ENCODE measurements at places on chromosomes 3 and 15.

GRCh38 chr3:105676621-105677300 lies 192.1 kb downstream of the CBLB start:
- DNase-seq: peak; percentile 48

DNA sequence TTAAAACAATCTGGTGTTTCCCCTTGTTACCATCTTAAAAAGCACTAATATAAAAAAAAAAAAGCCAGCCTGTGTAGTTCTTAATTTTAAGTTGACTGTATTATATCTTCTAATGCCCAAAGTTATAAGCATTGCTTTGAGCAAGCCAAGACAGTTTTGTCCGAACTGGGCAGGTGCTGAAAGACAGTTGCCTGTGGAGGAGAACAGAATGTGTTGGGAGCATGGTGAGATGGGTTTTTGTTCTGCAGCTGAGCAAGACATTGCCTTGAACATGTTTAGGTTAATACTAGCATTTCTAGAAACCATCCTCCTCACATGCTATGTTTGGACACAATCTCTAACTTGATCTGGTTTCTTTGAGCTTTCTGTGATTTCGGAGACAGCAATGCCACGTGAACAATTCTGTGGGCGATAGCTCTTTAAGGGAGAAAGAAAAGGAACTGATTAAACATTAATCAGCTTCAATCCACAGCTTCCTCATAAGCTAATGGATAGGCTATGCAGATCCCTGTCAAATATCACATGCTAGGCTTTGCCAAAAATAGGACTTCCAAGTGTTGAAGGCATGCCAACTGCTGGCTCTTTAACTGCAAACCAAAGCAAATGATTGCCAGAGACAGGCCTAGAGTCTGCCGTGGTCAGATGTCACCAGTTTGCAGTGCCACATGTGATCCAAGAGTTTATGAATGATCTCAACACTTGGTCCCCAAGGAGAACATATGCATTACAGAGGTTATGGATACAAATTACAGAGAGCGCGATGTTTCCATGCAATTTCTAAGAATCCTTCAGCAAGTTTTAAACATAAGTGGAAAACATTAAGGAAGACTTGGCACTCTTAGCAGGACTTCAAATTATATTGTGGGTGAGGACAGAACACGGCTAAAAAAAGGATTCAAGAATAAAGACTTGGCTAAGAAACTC lies 428.1 kb downstream of the ROBO2 start:
- DNase-seq: no peak

- DNase-seq: no peak
These were observed 13.8 kb downstream of the MEIS2 start for GRCh38 chr15:37086521-37086920.

GRCh38 chr3:79187426-79187825 lies 580.4 kb downstream of the ROBO1 start:
- no peak for DNase-seq

GRCh38 chr15:47548986-47549385 lies 168.3 kb upstream of the SEMA6D start:
- no peak for DNase-seq

DNA sequence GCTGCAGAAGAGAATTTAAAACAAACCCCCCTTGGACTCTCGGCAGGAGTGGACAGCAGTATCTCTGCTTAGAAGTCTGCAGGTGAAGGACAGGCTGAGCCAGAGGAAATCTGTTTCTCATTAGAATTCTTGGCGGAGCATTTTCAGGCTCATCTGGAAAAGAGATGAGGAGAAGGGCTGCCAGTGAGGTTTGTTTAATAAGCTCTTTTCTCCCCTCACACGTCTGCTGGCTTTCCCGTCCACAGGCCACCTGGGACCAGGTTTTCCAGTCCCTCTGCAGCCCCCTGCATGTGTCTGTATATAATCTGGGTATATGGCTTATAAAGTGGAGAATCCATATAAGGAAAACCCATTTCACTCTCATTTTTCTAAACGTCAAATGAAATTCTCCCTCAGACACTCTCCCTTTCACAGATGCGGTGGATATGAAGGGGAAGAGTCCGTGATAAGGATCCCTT lies 155.4 kb upstream of the TPM1 start:
- DNase-seq: no peak

DNA sequence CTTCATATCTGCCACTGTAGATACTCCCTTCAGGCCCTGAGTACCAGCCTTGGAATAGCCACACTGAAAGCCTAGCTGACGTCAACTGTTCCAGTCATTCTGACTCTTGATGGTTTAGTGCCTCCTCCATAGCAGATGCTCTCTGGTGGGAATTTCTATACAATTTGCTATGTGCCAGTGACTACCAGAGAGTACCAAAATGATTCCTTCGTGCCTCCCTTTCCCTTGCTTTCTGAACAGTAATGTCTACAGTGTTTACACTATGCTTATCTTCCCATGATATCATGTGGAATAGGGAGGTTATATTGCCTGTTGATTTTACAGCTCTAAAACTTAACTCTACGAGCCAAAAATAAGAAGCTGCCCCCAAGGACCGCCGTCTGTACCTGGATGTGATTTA lies 109.7 kb upstream of the GMNC start:
- DNase-seq: no peak

GRCh38 chr15:61169904-61170695 lies 59.0 kb downstream of the RORA start:
- DNase-seq: peak; percentile 81

DNA sequence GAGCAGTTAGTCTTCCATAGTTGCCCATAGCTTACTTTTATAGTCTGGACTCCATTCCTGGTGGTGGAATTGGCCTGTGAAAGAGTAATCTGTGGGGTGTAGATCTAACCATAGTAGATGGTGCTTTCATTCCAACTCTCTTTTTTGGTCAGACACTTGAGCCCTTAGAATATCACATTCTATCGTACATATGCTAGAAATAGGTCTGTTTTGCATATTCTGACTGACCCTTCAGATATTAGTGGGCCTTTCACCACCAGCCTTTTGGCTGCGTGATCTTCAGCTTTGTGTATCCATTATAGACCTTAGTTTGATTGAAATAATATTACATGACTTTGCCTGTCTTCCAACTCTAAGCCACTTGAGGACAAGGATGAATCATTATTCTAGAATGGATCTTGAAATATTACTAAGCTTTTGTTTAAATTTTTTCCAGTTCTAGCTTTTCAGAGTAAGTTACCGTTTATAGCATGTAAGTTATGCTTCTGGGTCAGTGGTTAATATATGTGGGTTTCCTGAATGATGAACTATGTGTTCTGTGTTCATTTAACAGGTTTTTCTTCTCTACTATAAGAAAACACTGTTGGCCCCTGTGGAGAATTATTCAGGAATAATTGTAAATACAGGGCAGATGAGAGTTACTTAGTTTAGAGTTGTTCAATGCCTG lies 8.7 kb downstream of the RAB7A start:
- no peak for DNase-seq

DNA sequence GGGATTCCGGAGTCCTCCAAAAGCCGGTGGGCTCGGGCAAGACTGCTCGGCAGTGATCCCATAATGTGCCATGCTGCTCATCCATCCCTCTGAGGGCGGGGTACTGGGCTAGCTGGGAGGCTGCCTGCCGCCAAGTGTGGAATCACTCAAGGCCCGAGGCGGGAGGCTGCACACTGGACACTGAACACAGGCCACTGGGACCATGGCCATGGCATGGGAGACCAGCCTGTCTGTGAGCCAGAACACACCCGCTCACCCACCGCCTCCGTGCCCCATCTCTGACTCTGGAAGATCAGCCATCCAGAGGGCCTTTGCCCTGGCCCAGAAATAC lies 1.4 kb downstream of the C3orf22 start:
- no peak for DNase-seq

DNA sequence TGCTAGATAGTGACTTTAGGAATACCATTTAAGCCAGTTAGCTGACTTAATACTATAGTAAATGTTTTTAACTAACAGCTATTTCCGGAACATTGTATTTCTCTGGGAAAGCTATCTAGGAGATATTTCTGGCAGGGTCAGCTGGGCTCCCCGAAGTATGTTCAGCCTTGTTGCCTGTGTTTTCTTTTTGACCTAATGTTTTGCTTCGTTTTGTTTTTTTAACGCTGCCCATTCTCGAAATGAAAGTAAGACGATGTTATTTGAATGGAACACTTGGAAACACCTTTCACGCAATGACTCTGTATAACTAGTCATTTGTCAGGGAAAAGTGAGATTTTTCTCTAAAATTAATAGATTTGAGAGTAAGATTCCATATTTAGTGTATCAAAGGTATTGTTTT lies 702.9 kb upstream of the NAALADL2 start:
- DNase-seq: no peak

DNA sequence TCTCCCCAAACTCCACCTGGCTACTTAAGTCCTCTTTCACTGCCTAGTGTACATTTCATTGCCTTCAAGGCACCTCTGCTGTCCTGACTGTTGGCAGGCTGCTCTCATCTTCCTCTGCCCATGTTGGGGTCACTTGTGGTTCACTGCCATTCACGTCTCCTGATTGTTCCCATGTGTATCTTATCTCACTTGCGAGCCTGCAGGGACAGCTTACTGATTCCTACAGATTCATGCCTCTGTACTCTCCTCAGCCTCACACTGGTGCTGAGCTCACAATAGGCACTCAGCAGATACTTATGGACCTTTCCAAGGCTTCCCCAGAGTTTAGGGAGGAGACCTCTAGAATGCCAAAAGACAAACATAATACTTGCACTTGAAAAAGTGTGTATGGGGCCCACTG lies 28.8 kb upstream of the ANP32A start:
- DNase-seq: peak; percentile 38

DNA sequence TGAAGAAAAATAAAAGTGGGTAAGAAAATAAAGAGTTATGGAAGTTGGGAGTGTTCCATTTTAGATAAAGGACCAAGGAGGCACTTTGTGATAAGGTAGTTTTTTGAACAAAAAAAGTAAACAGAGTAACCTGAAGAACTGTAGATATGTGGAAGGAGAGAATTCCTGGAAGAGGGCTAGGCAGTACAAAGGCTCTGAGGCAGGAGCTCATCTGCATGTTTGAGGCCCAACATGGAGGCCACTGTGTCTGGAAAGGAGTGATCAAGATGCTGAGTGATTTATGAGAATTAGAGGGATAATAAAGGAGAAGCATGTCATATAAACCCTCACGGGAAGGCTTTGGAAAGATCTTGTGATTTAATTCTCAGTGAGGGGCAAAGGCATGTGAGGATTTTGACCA lies 126.5 kb downstream of the DTWD1 start:
- DNase-seq: no peak

DNA sequence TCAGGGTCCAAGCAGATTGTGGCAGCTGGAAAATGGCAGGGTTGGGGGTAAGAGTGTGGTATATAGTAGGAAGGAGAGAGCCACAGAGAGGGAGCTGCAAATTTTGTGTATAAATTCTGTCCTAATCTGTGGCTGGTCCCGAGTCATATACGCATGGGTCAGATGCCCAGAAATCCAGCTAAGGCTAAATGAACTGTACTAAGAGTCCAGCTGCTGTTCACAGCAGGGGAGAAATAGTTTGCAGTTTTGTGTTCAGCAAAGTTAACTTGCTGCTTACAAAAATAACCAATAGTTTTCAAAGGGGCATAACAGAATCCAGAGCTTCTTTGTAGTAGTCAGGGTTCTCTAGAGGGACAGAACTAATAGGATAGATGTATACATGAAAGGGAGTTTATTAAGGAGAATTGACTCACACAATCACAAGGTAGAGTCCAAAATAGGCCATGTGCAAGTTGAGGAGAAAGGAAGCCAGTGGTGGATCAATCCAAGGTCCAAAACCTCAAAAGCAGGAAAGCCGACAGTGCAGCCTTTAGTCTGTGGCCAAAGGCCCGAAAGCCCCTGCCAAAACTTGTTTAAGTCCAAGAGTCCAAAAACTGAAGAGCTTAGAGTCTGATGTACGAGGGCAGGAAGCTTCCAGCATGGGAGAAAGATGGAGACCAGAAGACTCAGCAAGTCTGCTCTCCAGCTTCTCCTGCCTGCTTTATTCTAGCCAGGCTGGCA lies 146.1 kb upstream of the KBTBD8 start:
- no peak for DNase-seq

GRCh38 chr3:114691871-114692270 lies 398.0 kb downstream of the TIGIT start:
- DNase-seq: no peak

DNA sequence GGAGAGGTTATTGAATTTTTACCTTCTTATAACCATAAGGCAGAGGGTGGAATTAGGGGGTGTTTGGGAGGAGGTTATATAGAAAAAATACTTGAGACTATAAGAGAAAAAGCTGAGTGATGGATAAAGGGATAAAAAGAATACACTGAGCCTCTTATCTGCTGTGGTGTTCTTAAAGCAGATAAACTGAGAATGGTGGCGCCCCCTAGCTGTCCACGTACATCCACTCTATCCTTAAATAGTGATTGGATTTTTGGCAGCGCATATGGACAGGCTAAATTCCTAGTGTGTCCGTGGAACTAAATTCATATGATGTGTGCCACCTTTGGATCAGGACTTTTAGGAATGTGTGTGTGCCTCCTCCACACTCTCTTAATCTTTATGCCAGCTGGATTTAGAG lies 121.1 kb downstream of the OXSM start:
- DNase-seq: peak; percentile 78

- peak; percentile 69 for DNase-seq
These were observed 539 bp upstream of the MGLL start for GRCh38 chr3:127822682-127823425.

GRCh38 chr15:40915116-40915661 lies 14.0 kb upstream of the DLL4 start:
- no peak for DNase-seq

- no peak for DNase-seq
These were observed 13.9 kb downstream of the COPG1 start for GRCh38 chr3:129263161-129263910.

GRCh38 chr3:102225407-102226132 lies 209.2 kb upstream of the ZPLD1 start:
- DNase-seq: peak; percentile 62

DNA sequence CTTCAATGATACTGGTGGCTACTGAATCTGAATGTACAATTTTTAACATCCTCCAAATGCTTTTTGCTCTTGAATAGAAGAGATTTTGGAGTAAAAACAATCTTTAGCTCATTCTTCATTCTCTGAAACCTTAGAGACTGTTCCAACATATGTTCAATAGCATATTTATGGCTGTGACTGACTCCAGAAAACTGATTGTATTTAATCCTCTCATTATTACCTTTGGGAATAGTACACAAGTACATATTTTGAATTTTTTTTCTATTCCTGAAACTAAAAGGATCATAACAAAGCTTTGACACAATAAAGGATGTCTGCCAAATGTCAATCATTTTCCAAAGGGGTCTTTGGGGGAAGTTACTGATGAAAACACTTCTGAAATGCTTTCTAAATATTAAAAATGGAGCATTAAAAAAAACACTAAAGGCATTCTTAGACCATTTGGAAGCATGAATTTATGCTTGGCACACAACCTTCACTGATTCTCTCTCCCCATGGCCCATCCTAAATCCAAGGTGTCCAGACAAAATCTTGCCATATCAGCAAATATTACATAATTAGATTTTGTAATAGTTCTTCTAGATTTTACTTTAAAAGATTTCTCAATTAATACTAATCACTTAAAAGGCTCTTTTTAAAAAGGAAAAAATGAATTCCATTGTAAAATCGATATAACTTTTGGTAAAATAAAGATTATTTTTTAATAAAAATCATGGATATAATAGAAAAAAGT lies 936.8 kb downstream of the EPHA3 start:
- no peak for DNase-seq

GRCh38 chr3:101950985-101951733 lies 101.8 kb downstream of the NFKBIZ start:
- no peak for DNase-seq
